ENCODE measurements at places on chromosomes 12 and 14.

GRCh38 chr12:95940514-95940913 is 1.9 kb downstream of the CCDC38 start:
- no peak for DNase-seq

- DNase-seq = no peak
Measured at GRCh38 chr14:99263564-99264330, 8.2 kb downstream of the BCL11B start.

- no peak for DNase-seq
Measured at GRCh38 chr14:50099335-50099734, 17.0 kb downstream of the VCPKMT start.

GRCh38 chr12:32558903-32559302 is 120.2 kb upstream of the DNM1L start:
- no peak for DNase-seq

GRCh38 chr14:77032491-77032843 is 4.0 kb upstream of the IRF2BPL start:
- DNase-seq = no peak

GRCh38 chr14:81066672-81067071 is 111.3 kb downstream of the TSHR start:
- no peak for DNase-seq

DNA sequence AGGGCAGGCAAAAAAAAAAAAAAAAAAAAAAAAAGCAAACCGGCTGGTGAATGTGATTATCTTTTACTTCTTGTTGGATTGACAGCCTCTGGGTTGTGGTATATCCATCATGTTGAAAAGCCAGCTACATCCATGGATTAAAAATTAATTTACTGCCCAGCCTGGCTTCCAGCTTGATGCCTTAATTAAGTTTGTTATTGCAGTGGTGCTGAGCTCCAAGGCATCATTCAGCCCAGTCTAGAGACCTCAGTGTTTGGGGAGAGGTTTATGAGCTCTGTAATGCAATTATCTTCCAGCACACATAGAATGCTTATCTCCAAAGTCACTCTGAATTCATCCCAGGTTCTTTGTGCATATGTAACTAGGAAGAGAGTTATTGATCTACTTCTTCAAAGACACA is 114.8 kb downstream of the RIMBP2 start:
- no peak for DNase-seq

GRCh38 chr12:92007787-92008186 is 137.9 kb downstream of the BTG1 start:
- no peak for DNase-seq

DNA sequence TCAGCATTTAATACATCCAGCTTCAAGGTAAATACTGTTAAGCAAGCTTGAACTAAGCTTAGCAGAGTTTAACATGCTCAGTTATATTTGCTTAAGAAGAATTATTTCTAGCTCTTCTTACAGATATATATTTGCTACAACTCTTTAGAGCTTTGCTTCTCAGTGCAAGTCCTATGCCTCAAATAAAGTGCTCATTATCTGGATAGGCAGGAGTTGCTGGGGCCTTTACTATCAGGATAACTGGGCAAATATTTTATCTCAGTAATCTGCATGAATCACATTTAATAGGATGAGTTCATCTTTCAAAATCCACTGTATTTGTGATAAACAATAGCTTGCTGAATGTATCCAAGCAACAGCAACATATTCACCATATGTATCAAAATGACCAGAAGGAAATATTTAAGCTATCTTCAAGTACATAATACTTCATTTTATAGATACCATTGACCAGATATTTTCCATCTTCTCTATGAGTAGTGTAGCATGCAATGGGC is 187.6 kb downstream of the NOVA1 start:
- DNase-seq = no peak

DNA sequence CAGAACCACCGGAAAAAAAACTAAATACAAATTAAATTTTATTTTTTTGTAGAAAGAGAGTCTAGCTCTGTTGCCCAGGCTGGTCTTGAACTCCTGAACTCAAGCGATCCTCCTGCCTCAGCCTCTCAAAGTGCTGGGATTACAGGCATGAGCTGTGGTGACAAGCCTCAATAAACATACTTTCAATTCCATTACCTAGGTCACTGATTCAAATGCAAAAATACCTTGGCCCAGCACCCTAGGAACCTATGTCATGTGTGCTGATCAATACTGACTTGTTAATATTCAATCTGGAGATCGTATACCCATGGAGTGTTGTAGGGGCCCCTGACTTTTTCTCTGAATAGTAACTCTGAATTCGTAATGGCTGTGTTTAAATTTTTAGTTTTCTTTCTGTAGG is 7.1 kb upstream of the TMEM30B start:
- DNase-seq = no peak

- no peak for DNase-seq
Measured at GRCh38 chr14:75884198-75884611, 97.6 kb downstream of the TGFB3 start.

DNA sequence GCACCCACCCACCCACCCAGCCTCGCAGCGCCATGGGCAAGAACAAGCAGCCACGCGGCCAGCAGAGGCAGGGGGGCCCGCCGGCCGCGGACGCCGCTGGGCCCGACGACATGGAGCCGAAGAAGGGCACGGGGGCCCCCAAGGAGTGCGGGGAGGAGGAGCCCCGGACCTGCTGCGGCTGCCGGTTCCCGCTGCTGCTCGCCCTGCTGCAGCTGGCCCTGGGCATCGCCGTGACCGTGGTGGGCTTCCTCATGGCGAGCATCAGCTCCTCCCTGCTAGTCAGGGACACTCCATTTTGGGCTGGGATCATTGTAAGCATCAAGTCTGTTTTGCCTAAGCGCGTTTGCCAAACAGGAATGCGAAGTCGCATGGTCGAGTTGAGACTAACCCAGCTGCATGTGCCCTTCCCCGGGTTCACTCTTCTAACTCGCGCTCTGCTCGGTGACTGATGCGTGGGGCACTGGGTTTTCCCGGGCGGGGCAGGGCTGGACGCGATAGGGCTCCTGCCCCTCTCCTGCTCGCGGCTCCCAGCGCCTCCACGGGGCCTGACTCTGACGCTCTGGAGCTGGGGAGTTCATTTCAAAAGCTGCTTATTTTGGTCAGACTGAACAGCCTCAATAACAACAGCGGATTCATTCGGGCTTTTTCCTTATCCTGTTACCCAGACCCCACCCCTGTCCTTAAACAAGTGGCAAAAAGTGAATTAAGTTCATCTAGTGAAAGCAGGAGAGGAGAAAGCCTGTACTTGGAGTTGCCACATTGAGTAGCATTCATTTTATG is 458 bp downstream of the SSPN start:
- no peak for DNase-seq

- DNase-seq = no peak
Measured at GRCh38 chr14:74501135-74501614, 7.6 kb downstream of the ISCA2 start.

DNA sequence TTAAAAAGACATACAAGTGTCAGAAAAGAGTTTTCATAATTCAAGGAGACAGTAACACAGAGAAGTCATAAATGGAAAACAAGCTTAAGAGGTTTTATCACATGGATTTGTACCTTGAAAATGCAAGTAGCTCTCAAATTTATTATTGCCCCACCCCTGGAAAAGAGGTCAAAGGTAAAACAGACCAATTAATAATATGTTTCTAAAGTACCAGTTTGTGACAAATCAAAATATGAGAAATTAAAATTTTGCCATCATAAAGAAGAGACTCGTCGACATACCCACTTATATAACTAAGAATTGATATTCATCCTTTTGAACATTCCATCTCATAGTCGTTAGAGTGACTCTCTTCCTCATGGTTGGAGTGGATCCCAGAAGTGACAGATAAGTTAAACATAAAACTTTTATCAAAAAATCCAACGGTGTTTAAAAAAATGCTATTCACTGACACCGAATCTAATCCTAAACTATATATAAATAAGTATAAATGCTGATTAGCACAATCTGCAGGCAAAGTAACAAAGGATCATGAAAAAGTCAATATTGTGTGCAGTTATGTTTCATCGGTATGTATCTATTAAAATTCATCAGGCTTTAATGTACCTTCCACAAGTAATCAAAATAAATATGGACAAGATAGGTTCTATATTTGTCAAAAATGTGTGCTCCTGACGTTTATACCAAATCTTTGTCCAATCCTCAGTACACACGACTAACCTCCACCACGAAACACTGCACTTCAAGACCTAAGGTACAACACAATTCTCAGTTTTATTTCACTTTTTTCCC is 2.3 kb downstream of the CORO1C start:
- DNase-seq = no peak

DNA sequence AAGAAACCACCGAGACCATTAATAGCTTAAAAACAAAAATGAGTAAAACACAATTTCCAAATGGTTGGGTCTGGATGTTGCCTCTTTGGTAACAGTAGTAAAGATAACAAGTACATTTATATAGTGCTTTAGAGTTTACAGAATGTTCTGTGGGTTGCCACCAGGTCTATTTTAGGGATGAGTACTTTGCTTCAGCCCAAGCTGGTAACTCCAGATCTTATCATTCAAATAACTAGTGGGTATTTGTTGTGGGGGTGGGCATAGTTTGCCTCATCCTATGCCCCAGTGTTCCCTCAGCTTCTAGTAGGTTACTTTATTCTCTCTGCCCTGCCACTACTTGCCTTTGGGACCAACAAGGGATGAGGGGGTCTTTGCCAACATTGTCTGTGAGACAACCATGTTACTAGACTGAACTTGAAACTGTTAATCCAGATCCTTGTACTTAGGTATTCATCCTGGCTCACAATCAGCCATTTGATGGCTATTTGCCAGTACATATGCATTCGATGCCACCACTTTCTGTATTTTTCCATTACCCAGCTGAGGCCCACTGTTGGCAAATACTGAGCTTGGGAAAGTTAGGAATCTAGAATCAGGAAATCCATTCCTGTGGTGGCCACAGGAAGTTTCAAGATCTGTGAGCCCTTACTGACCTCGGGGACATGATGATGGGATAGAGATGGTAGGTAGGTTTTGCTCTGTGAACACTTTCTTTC is 17.6 kb upstream of the AKAP6 start:
- no peak for DNase-seq

All from GDM1 (cell line).